ENCODE measurements at places on chromosomes 1 and 21.

- no peak for DNase-seq
These were observed 29.9 kb downstream of the ACTN2 start for GRCh38 chr1:236716160-236716559.

- DNase-seq, result peak; percentile 41
These were observed 7.6 kb downstream of the EFHD2 start for GRCh38 chr1:15417059-15417934.

GRCh38 chr1:22247527-22248245 is 104.8 kb upstream of the WNT4 start:
- DNase-seq, result no peak

DNA sequence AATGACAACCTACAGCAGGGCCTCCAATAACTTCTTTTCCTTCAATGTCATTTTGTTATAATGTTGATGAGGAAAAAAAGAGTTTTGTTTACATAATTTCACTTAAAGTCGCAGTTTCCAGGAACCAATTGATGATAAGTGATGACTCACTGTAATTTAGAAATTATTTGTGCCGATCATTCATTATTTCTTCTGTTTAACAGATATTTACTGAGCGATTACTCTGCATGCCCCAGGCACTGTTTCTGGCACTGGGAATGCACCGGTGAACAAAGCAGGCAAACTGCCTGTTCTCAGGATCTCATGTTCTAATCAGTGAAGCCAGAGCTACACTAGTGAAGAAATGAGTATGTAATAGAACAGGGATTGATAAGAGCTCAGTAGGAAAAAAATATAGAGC is 403.4 kb downstream of the NTNG1 start:
- DNase-seq, result no peak

- no peak for DNase-seq
These were observed 89.7 kb upstream of the ESRRG start for GRCh38 chr1:216812966-216813365.

GRCh38 chr1:157201767-157202166 is 63.6 kb upstream of the ETV3 start:
- no peak for DNase-seq

Data from bone marrow (tissue), 2 donors.